ENCODE measurements at places on chromosomes 5 and 9. TPM values are rescaled to one million over a fixed set of nuclear protein-coding genes. Genes with fewer than 3 reads are reported as not detected.

- H3K27ac ChIP-seq = no peak overlapping the region
- no peak overlapping the region for H3K4me3 ChIP-seq
- no peaks in the 10 kb centered on the region for H3K27me3 ChIP-seq
Observed at GRCh38 chr5:114649878-114650277, 288.0 kb downstream of the KCNN2 start.

DNA sequence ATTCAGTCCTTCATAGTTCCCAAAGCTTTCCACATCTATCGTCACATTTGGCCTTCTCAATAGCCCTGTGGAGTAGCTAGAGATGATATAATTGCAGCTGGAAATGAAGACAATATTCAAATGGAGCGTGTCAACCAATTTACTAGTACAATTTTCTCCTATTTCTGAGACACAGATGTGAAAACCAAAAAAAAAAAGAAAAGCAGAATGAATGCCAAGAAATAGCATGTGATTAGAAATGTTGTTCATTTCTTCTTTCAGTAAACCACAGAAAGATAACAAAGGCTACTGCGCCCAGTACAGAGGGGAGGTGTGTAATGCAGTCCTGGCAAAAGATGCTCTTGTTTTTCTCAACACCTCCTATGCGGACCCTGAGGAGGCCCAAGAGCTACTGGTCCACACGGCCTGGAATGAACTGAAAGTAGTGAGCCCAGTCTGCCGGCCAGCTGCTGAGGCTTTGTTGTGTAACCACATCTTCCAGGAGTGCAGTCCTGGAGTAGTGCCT is 99.0 kb downstream of the MUSK start:
- no peak overlapping the region for H3K4me3 ChIP-seq
- no peak overlapping the region for H3K27ac ChIP-seq
- H3K27me3 ChIP-seq = no peaks in the 10 kb centered on the region
- H3K4me1 ChIP-seq = no peaks in the 10 kb centered on the region
- H3K36me3 ChIP-seq = no peaks in the 10 kb centered on the region

- H3K36me3 ChIP-seq = no peaks in the 10 kb centered on the region
- peak; percentile 39 for DNase-seq
- no peaks in the 10 kb centered on the region for H3K27me3 ChIP-seq
Observed at GRCh38 chr5:5497152-5497788, 74.8 kb downstream of the ICE1 start.

DNA sequence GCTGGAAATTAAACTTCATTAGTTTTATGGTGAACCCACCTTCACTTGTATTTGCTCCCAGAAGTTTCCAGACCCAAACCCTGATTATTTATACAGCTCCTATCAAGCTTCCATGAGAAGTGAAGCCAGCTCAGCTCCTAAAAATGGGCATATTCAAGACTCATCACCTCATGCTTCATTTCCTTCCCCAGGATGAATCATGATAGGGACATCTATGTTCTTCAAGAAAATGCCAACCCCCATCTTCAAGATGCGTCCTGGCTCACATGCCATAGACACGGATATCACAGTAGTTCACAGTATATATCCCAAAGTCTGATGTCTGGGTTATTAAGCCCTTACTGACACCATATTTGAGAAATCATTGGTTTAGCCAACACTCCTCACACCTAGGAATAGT is 217.6 kb downstream of the NPR3 start:
- H3K27me3 ChIP-seq = no peaks in the 10 kb centered on the region
- no peaks in the 10 kb centered on the region for H3K4me1 ChIP-seq
- H3K27ac ChIP-seq = no peak overlapping the region
- H3K4me3 ChIP-seq = no peak overlapping the region
- no peak for DNase-seq

- H3K27me3 ChIP-seq = no peaks in the 10 kb centered on the region
- no peaks in the 10 kb centered on the region for H3K4me1 ChIP-seq
- H3K27ac ChIP-seq = no peak overlapping the region
Observed at GRCh38 chr5:27938989-27939388, 900.6 kb upstream of the CDH9 start.

GRCh38 chr5:151587796-151588555 is 3.2 kb downstream of the FAT2 start:
- H3K36me3 ChIP-seq = no peaks in the 10 kb centered on the region
- no peak overlapping the region for H3K27ac ChIP-seq
- DNase-seq = no peak
- H3K4me3 ChIP-seq = no peak overlapping the region

GRCh38 chr9:137028263-137029057 is 423 bp upstream of the ABCA2 start:
- H3K27me3 ChIP-seq = no peaks in the 10 kb centered on the region
- no peaks in the 10 kb centered on the region for H3K36me3 ChIP-seq
- H3K4me3 ChIP-seq = peak overlapping the region; percentile 72
- peaks cover 30% of the 10 kb centered on the region for H3K4me1 ChIP-seq
- peak overlapping the region; percentile 79 for H3K27ac ChIP-seq
- peak; percentile 95 for DNase-seq

The BTNL9 gene
- 358 TPM for total RNA-seq
